ENCODE measurements at places on chromosomes 5 and 9.

DNA sequence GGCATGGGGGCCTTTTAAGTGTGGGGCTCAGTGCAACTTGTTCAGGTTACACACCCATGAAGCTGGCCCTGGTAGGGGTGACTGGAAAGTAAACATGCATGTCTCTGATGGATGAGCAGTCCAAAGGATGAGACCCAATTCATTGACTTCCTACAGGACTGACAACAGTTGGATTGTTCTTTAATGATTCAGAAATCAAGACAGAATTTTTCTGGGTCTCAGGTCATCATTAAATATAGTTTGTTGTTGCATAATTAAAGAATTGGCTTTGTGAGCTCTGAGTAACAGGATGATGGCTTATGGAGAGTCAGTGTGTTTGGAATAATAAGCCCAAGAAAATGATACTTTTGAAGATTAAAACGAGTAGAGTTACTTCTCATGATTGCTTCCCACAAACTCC, 604.2 kb upstream of the CLINT1 start:
- no peak for DNase-seq

- no peak for DNase-seq
Observed at GRCh38 chr9:89204801-89205200, 26.2 kb upstream of the SHC3 start.

- DNase-seq: no peak
Observed at GRCh38 chr5:75387806-75388205, 50.8 kb downstream of the HMGCR start.

GRCh38 chr9:79945495-79945894, 373.7 kb downstream of the TLE4 start:
- DNase-seq: no peak

DNA sequence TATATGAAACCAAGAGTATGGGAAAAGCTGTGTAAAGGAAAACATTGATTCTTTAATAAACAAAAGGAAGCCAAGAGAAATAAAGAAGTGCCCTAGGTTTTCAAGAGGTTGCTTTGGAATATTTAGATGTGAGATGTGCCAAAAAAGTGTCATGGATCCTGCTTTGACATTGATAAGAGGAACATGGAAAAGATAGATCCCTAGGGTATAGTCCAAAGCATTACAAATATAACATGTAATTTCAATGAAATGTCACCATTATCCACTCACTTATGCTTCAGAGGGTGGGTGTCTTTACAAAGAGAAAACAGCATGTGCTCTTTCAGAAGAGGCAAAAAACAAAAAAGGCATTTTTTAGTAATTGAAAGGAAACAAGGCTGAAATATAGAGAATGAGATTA, 1196.7 kb downstream of the EFNA5 start:
- DNase-seq: no peak

DNA sequence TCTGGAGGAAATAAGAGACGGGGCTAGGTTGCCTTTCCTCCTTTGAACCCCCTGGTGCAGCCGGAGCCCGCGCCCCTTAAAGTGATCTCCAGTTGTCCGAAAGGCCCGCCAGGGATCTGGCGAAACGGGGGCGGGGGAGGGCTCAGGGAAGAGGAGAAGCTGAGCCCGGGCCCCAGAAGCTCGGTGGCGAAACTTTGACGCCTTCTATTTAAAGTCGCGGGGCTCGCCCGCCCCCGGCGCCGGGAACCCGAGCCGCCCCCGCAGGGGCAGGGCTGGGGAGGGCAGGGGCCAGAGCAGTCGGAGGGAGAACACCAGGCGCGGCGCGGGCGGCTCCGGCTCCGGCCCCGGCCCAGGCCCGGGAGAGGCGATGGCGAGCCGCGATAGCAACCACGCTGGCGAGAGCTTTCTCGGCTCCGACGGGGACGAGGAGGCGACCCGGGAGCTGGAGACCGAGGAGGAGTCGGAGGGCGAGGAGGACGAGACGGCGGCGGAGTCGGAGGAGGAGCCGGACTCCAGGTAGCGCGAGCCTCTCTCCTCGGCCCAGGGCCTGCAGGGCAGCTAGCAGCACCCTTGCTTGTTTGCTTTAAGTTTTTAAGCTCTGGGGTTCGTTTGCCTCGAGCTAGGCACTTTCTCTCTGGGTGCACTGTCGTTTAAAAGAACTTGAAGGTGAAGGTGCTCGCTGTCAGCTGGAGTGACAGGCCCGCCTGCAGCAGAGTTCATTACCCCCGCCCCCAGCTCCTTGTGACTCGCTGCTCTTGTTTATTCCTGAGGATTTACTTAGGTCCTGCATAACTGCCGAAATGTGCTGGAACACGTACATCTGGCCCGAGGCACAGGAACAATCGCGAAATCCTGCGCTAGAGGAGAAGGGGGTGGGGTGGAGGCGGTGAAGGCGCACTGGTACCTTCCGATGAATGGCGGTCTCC, at the start of gene CMYA5:
Gene CMYA5 (plus strand): TSS at position 296 of the 926 bp plus-strand sequence. CDS start 72 bp downstream, at position 368.
- no peak for DNase-seq
